ENCODE measurements at places on chromosomes 2 and 18.
A peak's percentile ranks its signal among the peaks of the same experiment; 100 is the strongest.

DNA sequence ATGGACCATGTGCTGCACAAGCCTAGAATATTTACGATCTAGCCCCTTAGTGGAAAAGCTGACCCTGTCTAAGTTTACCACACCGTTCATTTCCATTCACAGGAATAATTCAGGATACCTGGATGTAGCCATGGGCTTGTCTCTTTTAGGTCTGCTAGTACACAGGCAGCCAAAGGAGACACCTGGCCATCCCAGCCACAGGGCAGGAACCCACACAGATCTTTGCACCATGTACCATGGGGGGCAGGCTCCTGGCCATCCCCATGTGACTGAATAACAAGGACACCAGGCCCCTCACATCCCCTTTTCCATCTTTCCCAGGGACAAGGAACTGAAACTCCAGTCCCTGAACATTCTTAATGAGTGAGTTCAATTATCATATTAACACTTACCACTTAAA lies 467.3 kb upstream of the MYT1L start:
- DNase-seq: no peak

GRCh38 chr2:165268754-165269153 lies 29.5 kb downstream of the SCN2A start:
- DNase-seq: no peak

DNA sequence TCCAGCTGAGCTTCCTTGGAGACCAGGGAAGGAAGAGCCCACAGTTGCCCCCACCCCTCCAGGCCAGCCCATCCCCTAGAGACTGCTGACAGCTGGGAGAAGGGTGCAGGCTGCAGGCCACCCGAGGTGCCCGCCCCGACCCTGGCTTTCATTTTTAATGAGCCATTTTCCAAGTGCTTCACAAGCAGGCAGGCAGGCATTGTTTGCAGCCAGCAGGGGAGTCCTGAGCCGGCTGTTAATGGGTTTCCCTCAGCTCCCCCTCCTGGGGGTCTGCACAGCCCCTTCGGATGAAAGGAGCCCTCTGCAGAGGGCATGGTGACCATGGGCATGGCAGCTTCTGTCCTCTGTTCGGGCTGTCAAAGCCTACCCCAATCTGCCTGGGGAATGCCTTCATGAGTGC lies 94.5 kb downstream of the ZBTB7C start:
- no peak for DNase-seq

GRCh38 chr18:40250236-40250635 lies 1704.8 kb upstream of the PIK3C3 start:
- no peak for DNase-seq

GRCh38 chr2:186554850-186555671 lies 34.8 kb upstream of the ITGAV start:
- no peak for DNase-seq

DNA sequence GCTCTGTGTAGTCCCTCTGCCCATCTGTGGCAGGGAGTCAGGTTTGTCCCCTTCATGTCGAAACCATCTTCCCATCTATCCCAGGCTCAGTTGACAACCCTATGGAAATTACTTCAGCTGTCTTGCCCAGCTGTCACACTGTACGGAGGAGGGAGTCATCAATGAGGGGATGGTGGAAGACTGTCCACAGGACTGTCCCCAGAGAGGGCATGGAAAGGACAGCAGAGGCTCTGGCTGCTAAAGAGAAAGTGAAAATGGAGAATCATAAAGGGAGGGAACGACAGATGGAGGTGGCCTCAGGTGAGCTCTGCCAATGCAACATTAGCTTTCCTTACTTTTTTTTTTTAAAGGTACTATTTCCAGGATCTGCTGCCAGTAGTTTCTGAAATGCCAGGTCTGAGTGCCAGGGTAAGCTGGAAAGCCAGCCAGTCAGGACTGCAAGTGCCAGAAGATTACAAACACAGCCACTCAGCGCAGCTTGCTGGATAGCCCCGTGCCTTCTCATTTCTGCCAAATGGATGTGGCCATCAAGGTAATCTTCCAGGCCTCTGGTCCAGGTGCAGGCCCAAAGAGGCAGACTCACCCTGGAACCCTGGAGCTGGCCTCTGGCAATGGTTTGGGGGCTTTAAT lies 192.8 kb downstream of the AGPS start:
- DNase-seq: no peak

- DNase-seq: peak; percentile 76
Observed at GRCh38 chr2:23480957-23481797, 96.2 kb downstream of the KLHL29 start.

GRCh38 chr2:132515010-132515409 lies 98.4 kb downstream of the GPR39 start:
- DNase-seq: no peak

GRCh38 chr2:152588998-152589397 lies 128.3 kb downstream of the PRPF40A start:
- no peak for DNase-seq

GRCh38 chr2:200757399-200757798 lies 54.3 kb upstream of the BZW1 start:
- no peak for DNase-seq

- no peak for DNase-seq
Observed at GRCh38 chr2:24485197-24485596, 5.9 kb upstream of the NCOA1 start.

- DNase-seq: no peak
Observed at GRCh38 chr2:63950414-63950813, 68.8 kb downstream of the VPS54 start.

DNA sequence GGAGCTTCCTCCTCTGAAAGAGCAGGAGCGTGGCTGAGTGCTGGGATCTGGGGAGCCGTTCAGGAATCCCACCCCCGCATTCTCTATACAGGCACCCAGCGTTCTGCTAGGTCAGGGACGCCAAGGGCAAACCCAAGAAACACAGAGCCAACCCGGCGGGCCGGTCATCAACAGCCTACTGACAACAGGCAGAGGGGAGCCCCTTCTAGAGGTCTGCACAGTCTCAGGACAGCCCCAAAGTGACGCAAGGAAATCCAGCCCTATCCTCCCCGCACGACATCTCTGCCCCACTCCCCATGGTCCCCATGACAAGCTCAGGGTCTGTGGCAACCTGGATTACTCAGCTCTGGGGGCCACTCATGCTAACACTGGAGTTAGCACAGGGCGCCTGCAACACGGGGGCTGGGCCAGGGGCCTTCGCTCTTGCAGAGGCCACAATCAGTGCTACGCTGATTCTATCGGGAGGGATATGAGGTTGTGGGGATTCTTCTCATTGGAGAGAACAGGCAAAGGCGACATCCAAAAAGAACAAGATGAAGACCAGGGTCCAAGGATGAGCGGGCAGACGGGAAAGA lies 81.6 kb downstream of the PXDN start:
- no peak for DNase-seq

- no peak for DNase-seq
Observed at GRCh38 chr2:167842047-167842446, 405.3 kb downstream of the STK39 start.

- no peak for DNase-seq
Observed at GRCh38 chr2:112841295-112842044, 4.9 kb upstream of the IL1B start.

- no peak for DNase-seq
Observed at GRCh38 chr2:86393521-86394491, 47.4 kb upstream of the KDM3A start.

DNA sequence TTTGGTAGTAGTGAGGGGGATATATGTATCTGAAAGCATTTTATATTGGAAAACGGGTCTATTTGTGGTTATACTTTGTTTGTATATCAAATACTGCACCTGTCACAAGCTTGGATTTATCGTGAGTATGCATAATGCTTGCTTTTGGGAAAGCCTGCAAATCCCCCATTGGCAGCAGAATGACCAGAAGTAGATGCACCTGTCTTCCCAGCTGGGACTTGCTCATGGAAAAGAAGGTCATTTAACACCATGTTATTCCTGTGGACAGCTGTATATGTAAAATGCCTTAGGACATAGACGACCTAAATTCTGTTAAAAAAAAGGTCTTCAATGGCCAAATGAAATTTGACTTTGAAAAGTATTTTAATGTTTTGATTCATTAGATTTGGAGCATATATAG lies 599.4 kb downstream of the XIRP2 start:
- DNase-seq: no peak

GRCh38 chr18:23503963-23504344 lies 643 bp downstream of the RMC1 start:
- DNase-seq: no peak

- no peak for DNase-seq
Observed at GRCh38 chr2:47012866-47013265, 97.3 kb upstream of the MCFD2 start.

- no peak for DNase-seq
Observed at GRCh38 chr2:56674084-56674483, 490.3 kb downstream of the CCDC85A start.

DNA sequence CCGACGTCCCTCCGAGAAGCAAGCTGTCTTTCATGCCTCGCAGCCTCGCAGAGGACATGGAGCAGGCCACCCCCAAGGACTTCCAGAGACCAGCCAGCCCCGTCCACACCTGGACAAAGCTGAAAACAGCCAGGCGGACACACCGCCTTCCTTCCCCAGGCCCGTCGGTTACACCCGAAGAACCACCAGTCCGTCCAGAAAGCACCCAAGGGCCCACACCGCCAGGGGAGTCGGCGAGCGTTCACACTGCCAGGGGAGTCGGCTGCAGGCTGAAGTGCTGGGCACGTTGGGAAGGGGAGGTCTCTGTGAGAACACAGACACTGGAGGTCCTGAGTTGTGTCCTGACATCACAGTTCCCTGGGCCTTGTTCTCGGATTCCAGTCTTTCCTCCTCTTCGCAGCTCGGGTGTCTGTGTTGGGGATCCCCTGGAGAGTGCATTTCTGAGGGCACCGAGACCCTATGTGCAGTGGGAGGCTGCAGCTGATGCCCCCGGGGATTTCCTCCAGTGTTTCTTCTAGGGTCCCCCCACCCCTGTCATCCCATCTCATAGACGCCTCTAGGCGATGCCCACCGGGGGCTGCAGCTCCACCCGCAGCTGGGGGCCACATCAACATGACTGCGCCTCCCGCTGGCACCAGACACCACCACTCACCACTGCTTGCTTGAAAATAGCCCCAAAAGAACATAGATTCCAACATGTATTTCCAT lies 344.4 kb upstream of the SALL3 start:
- DNase-seq: no peak

DNA sequence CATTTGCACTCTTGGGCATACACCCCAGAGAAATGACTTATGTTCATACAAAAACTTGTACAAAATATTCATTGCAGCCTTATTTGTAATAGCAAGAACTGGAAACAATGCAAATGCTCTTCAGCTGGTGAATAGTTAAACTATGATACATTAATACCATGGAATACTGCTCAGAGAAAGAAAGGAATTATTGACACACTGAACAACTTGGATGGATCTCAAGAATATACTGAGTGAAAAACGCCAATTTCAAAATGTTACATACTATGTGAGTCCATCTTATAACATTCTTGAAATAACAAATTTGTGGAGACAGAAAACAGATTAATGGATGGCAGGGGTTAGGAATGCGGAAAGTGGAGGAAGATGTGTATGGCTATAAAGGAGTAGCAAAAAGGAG lies 17.2 kb downstream of the LNPK start:
- peak; percentile 11 for DNase-seq

GRCh38 chr18:415617-416612 lies 84.6 kb downstream of the COLEC12 start:
- DNase-seq: peak; percentile 73

- DNase-seq: no peak
Observed at GRCh38 chr2:119760956-119761275, 1.2 kb downstream of the PTPN4 start.

DNA sequence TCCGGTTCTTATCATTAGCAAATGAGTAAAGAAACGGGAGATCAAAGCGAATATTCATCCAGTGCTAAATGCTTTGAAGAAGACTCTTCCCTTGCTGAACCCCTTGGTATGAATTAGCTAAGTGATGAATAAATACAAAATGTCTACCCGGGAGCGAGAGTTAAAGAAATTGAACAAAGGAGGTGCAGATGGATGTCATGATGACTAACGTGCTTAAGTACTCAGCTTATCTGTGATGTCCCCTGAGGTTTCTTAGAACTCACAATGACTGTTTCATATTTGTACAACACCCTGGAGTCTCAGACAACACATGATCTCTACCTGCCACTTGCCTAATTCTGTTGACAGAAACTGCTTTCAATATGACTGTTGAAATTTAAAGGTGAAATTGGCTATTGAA lies 148.5 kb downstream of the TMEM200C start:
- no peak for DNase-seq

GRCh38 chr18:46335534-46336101 lies 231.4 kb downstream of the HAUS1 start:
- no peak for DNase-seq

DNA sequence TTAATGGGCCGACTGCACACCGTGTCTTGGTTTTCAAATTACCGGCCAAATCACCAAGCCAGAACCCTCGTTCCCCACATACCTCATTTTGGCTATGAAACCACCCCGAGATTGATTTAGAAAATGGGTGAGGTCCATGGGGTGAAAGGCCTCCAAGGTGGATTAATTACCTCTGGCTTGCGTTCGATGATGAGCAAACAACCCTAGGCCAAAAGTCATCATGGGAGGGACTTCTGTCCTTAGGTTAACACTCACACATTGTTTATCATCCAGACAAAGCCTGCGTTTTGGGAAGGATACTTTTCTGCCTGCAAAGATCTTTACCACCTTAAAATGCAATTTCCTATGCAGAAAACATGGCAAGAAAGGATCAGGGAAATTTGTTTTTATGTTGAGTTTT lies 48.5 kb downstream of the GALR1 start:
- DNase-seq: no peak

DNA sequence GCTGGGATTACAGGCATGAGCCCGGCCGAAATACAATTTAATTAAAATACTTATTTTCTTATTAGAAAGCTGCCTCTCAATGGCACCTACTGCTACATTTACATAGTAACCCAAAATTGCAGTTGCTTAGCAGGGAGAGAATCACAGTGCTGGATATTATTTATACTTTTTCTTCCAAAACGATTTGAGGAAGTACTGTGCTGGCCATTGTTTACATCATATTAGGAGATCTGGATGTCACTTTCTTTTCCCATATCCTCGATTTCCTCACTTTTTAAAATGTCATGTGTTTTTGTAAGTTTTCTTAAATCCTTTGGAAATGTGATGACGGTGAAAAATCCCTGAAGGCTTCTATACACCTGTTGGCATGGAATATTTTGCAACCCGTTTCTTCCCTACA lies 3.4 kb upstream of the SP3 start:
- no peak for DNase-seq

- no peak for DNase-seq
Observed at GRCh38 chr2:240147382-240147781, 6.9 kb upstream of the OTOS start.
